ENCODE measurements at places on chromosomes 7 and 10.

- no peak for DNase-seq
Measured at GRCh38 chr10:20059084-20059835, 243.0 kb downstream of the PLXDC2 start.

- DNase-seq, result no peak
Measured at GRCh38 chr10:14587540-14588083, 187.1 kb downstream of the FAM107B start.

- no peak for DNase-seq
Measured at GRCh38 chr10:62749093-62749683, 55.3 kb upstream of the ADO start.

DNA sequence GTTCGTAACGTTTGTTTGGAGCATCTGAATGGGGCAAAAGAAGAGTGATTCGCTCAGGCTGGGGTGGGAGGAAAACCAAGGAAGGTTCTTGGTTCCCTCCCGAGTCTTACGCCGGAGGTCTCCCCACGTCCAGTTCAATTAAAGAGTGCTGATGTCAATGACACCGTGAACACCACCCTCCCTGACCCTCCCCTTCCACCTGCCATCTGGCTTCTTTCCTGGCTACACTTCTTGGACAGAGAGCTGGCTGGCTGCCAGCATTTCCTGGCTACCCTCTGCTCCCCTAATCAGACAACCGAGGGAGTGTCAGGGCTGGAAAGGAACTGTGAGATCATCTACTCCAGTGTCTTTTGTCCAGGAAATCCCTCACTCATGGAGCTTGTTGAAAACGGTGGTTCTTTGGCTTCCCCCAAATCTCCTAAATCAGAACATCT, 24.1 kb upstream of the FFAR4 start:
- DNase-seq, result no peak

- no peak for DNase-seq
Measured at GRCh38 chr7:88391247-88391646, 84.6 kb upstream of the STEAP4 start.

- DNase-seq, result peak; percentile 65
Measured at GRCh38 chr7:151143261-151144015, 24.1 kb downstream of the GBX1 start.

DNA sequence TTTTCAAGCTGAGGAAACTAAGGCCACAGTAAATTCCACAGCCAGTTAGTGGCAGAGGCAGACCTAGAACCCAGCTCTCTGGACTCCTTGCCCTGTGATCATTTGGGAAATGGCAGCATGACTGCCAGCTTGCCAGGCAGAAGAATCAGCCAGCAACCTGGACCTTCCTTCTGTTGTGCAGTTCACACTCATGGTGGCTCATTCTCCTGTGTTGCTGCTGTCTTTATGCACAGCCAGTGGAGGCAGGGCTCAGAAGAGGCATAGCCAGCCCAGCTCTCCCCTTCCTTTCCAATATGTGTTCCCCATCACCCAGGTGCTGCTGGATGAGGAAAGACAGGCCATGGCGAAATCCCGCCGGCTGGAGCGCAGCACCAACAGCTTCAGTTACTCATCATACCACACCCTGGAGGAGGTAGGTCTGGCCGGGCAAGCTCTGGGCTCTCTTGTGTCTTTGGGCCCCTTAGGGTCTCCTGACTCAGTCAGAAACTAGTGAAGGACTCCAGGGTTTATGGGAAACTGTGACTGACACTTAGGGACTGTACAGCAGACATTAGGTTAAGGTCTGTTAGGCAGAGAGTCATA, 14.8 kb downstream of the CPA5 start:
- peak; percentile 28 for DNase-seq

DNA sequence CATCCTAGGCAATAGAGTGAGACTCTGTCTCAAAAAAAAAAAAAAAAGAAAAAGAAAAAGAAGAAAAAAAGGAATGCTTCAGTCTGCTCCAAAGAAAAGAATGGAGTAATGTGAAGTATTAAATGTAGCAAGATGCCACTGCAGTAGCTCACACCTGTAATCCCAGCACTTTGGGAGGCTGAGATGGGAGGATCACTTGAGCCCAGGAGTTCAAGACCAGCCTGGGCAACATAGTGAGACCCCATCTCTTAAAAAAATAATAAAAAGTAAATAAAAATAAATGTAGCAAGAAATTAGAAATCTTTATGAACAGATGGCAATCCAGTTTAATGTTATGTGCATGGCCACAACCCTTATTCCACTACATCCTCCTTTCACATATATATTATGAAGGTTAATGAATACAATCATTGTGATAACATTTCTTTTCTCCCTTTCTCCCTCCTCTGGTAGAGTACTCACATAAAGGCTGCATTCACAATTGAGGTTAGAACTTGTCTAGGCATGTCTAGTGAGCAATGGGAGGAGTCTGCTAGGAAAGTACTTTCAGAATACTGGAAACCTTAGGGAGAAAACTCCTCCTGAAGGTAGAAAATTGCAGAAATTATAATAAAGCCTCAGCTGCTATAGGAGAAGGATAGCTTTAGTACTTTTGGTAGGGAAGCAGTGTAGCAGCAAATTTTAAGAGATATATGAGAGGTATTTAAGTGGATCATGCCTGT, 20.4 kb downstream of the KLLN start:
- DNase-seq, result no peak

DNA sequence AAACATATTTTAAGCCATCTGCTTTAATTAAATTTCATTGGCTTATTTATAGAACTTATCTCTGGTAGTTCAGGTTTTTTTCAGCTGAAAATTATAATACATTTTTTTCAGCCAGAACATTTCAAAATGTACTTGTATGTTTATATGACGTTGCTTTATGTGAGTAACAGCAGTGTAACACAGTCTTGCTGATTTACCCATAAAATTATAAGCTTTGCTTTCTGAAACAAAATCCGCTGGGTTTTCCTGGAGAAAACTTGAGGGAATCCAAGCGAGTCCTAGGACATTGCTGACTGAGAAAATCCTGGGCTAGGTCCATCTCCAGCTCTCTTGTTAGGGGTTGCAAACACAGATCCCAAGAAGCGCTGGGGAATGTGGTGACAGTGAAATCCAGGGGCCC, 112.2 kb upstream of the GATA3 start:
- DNase-seq, result no peak

- peak; percentile 84 for DNase-seq
Measured at GRCh38 chr7:101924171-101924570, 106.7 kb downstream of the CUX1 start.

- DNase-seq, result no peak
Measured at GRCh38 chr7:1121476-1121875, 33.6 kb downstream of the GPER1 start.

DNA sequence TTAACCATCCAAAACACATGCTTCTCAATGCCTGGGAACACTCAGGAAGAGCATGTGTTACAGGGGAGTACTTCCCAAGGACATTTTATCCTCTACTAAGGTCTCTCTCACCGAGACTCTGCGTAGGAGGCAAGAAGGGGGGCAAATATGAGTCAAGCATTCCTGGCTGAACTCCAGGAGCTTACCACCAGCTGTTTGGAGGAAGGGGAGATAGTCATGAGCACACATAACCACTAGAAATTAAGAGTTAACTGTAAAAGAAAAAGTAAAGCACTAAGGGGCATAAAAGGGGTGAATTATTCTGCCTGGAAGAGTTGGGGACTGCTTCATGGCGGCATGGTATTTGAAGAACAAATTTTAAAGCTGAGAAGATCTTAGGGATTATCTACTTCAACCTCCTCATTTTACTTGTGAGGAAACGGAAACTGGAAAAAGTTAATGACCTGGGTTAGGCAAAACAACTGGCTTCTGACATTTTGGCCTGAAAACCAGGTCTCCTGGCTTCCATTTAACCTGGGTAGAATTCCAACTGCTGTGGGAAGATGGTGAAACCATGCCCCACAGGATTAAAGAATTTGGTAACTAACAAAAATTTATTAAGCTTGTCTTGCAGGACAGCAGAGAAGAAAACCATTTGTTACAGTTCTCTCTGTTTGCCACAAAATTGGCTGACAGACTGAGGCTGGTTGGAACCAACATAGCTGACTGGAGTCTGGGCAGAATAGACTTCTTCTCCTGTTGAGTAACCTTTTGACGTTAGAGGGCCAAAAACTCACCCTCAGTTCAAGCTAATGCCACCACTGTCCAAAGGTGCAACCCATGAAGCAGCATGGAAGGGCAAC, 85.5 kb downstream of the SLC25A13 start:
- DNase-seq, result peak; percentile 80

DNA sequence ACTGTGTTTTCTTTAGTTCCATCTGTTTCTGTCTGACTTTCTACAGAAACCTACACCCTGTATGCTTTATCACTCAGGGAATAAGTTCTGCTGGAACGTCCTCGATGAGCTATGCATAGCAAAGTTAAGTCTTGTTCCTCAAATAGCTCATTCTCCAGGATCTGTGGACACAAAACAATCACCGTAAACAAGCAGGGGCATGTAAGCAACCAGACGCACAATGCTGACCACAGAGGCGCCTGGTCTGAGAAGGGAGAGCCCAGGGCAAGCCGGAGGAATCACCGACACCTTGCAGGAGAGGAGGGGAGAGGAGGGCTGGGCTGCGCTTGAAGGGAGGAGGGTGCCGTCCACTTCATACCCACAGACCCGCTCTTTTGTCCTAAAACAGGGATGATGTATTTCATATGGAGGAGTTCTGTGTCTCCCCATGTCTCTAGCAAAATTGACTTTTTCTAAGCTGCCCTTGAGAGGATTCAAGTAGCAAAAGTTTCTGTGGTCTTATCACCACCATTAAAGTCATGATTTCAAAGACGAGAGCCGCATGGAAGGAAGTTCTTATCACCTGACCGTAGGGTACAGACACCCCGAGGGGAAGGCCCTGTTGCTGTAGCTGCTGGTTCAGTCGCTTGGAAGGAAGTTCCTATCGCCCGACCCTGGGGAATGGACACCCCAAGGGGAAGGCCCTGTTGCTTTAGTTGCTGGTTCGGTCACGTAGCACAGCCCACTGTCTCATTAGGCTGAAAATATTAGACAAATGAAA, 14.3 kb downstream of the CALML3 start:
- peak; percentile 21 for DNase-seq

DNA sequence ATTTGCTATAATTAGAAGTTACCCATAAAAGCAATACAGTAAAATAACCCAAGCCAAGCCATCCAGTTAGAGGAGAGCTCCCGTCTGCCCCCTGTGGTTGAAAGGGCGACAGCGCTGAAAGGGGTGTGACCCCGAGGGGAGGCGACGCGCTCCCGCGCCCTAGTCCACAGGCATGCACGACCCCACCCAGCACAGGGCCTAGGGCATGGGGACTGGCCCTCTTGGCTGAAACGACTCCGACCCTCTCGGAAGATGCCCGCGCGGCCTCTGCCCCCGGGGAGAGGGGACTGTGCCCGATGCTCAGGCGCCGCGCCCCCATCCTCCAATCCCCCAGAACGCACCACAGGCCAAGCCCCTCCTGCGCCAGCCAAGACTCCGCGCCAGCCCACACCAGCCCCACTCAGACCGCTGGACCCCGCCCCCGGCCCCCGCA, 64.0 kb downstream of the CSGALNACT2 start:
- peak; percentile 70 for DNase-seq

DNA sequence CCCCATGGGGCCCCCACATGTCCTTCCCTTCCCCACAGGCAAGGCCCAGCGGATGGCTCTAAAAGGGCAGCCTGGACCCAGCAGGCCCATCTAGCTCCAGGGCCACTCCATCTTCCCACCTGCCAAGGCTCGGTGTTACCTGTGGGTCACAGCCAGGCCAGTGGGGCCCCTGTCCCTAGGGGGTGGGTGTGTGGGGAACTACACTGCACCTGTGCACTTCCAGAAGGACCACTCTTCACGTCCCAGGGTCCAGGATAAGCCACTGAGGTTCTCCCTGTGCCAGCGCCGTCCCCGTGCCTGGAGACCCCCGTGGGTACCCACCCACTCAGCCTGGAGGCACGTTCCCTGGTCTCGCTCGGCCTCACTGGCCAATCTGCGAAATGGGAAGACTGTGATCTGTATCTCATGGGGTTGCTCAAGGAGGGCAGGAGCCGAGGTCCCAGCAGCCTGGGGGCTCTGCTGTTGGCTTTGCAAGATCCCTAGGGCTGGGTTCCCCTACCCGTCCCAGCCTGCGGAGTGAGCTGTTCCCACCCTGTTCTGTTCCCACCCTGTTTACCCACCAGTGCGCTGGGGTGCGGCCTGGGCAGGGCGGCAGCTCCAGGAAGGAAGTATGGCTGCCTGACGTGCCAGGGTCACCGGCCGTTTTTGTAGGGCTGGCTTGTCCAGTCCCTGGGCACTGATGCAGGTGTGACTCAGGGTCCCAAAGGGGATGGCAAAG, 4.6 kb downstream of the PWWP2B start:
- no peak for DNase-seq

GRCh38 chr10:59006511-59007306, 169.7 kb upstream of the PHYHIPL start:
- DNase-seq, result no peak

DNA sequence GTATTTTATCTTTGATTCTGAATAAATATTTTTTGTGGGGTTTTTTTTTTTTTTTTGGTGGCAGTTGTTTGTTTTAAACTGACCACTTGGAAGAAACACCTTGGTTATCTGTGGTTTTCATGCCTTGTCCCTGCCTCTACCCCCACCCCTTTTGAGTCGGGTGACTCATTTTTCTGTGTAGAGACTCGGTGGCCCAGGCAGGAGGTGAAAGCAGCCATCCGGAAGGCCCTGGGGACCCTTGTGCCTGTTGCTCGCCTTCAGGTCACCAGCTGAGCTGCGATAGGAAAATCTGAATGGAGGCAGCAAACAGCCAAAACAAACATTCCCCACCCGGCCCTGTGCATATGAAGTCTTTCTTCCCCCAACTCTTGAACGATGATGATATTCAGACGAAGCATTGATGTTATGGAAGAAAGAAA, 22.8 kb downstream of the CYP17A1 start:
- DNase-seq, result peak; percentile 85

GRCh38 chr7:1590476-1590875, 20.6 kb upstream of the PSMG3 start:
- DNase-seq, result no peak

DNA sequence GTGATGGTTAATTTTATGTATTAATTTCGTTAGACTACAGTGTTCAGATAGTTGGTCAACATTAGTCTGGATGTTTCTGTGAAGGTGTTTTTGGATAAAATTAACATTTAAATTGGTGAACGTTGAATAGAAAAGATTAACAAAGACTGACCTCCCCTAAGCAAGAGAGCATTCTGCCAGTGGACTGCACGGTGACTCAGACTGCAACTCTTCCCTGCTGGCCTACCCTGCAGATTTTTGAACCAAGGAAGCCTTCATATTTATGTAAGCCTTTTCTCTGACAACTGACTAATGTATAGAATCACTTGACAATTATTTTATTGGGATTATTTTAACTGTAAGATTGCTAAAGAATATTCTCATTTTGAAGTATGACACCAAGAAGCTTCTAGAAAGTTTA, 7.9 kb upstream of the ZNF248 start:
- no peak for DNase-seq

DNA sequence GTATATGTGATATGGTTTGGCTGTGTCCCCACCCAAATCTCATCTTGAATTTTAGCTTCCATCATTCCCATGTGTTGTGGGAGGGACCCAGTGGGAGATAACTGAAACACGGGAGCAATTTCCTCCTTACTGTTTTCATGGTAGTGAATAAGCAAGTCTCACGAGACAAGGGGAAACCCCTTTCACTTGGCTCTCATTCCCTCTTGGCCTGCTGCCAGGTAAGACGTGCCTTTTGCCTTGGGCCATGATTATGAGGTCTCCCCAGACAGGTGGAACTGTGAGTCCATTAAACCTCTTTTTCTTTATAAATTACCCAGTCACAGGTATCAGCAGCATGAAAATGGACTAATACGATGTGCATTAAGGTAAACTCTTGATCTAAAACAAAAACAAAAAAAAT, 357.1 kb upstream of the AOAH start:
- DNase-seq, result no peak

GRCh38 chr10:10513067-10513466, 504.6 kb upstream of the CELF2 start:
- no peak for DNase-seq

Data from coronary artery (tissue), 2 donors.